ENCODE measurements at places on chromosomes 7 and 10. TPM values are rescaled to one million over a fixed set of nuclear protein-coding genes. Genes with fewer than 3 reads are reported as not detected.

GRCh38 chr10:91389636-91390512, 20.3 kb upstream of the HECTD2 start:
- DNase-seq, result no peak

The TAS2R5 gene
- 0.93 TPM for total RNA-seq

- DNase-seq, result no peak
These were observed 10.7 kb downstream of the FBXL13 start for GRCh38 chr7:103063895-103064294.

DNA sequence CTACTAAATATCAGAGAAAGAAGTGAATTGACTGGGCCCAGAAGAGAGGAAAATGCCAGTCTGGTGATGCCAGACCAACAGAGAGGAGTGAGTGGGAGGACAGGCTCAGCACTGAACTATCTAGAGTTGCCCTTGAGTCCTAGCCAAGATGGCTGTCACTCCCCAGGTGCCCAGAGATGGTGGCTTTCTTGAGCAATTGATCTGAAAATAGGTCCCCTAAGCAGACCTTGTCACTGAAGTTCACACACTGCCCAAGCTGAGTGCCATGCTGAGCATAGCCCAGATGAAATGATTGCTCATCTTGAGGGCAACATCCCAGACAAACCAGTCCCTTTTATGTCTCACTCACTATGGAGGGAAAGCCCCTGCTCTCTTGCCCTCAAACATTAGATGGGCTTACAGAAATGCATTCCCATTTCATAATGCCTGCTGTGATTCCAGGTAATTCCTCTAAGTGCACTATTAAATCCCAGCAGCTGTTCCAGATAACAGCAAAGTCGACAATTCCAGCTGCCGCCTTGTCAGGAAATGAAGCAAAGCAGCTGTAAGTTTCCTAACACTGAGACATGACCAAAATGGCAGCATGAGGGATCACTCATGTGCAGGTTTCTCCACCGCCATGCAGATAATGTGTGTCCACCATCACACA, 329.4 kb downstream of the KCNMA1 start:
- no peak for DNase-seq

DNA sequence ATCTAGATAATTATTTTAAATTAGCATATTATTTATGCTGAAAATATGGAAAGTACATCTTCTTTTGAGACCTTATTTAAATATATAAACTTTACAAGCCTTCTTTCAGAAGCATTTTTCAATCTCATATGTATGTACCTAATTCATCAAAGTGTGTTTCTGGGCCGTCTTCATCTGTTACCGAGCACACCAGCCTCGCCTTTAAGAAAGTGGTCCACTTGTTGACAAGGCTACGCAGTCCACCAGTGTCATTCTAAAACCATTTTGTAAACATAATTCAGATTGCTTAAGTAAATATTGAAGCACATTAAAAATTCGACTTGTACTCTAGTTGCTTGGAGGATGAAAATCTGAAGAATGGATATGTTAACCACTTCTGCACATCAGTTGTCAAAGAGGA, 116.3 kb downstream of the SEMA3C start:
- no peak for DNase-seq

GRCh38 chr10:112509558-112510291, 62.7 kb downstream of the VTI1A start:
- DNase-seq, result no peak

DNA sequence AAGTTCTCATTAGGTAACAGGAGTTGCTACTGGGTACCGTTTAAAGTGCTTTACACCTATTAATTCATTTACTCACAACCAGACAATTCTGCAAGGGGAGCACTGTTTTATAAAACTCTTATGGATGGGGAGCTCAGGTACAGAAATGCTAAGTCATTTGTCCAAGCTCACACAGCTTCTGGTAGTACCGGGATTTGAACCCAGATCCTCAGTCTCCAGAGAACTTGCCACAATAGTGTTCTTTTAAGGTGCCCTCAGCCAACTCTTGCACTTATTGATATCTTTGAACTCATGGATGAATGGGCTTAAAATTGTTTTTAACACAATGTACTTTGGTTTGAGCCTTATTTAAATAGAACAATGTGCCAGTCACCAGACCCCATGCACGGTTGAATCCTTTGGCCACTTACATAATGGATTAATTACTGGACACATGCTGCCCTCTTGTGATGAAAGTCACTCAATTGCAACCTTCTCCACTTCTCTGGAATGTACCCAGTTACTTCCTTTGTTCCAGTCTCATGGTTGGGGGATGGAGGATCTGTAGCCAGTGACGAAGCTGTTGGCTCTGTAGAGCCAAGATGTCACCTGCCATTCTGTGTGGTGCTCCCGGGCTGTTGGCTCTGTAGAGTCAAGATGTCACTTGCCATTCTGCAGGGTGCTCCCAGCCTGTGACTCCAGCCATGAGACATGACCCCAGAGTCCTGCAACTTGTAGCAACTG, 65.6 kb downstream of the NOD1 start:
- DNase-seq, result no peak

DNA sequence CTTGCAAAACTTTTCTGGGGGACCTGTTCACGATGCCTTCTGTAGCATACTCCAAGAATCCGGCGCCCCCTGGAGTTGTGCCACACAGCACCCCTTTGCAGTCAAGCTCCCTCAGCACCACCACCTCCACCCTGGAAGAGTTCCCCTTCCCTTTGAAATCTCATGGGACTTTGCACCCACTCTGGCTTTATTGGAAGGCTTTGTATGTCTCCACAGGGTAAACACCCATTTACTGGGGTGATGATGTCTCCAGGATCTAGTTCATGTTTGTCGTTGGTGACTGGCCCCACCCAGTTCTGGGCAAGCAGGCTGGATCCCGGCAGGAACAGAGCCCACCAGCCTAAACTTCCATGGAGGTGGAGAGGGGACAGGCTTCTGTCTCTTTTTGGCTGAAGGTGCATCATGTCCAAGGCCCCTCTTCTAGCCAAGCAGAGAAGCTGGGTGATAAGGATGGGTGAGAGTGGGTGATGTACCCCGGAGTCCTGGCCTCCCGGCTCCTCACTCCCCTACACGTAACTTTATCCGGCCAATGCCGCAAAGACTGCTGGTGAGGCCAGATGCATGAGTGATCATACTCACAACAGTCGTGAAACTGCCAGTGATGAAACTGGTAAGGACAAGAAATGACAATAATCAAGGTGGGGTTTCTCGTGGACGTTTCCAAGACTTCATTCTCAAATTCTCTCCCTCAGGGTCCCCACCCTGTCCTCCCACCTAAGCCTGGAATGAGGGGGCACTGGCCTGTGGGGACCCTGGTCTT, 695 bp upstream of the CLDN4 start:
- DNase-seq, result no peak

- DNase-seq, result no peak
These were observed 26.9 kb downstream of the DNAJB9 start for GRCh38 chr7:108596560-108596959.

The MGAM2 gene
- not detected for total RNA-seq

DNA sequence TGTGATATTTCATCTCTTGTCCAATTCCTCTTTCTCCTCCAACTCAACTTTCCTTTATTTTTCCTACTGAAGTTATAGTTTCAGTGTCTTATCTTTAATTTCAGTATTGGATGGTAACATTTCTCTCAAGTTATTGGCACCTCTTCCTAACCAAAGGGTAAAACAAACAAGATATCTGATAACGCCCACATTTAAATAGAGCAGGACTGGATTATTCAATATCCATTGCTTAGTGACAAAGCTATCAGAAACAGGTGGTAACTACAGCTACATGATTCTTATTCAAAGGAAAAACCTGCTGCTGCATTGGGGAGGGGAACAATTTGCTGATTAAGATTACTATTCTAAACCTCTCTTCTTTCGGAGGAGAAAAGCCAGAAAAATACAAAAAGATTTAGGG, 87.8 kb downstream of the TAF3 start:
- no peak for DNase-seq

GRCh38 chr7:133678137-133678814, 425.4 kb downstream of the EXOC4 start:
- DNase-seq, result no peak

- no peak for DNase-seq
These were observed 333.7 kb downstream of the RNLS start for GRCh38 chr10:88249450-88249849.
